ENCODE measurements at places on chromosomes 7 and 10.

GRCh38 chr10:28327491-28327880, 24.6 kb upstream of the MPP7 start:
- H3K36me3 ChIP-seq: no peaks in the 10 kb centered on the region
- no peak overlapping the region for H3K4me3 ChIP-seq
- peak overlapping the region; percentile 82 for H3K27ac ChIP-seq
- DNase-seq: no peak
- no peaks in the 10 kb centered on the region for H3K27me3 ChIP-seq

- no peak overlapping the region for H3K4me3 ChIP-seq
- no peak for DNase-seq
- no peaks in the 10 kb centered on the region for H3K4me1 ChIP-seq
- no peak overlapping the region for H3K27ac ChIP-seq
- no peaks in the 10 kb centered on the region for H3K36me3 ChIP-seq
- no peaks in the 10 kb centered on the region for H3K27me3 ChIP-seq
These were observed 564.3 kb downstream of the GATA3 start for GRCh38 chr10:8618834-8619233.

DNA sequence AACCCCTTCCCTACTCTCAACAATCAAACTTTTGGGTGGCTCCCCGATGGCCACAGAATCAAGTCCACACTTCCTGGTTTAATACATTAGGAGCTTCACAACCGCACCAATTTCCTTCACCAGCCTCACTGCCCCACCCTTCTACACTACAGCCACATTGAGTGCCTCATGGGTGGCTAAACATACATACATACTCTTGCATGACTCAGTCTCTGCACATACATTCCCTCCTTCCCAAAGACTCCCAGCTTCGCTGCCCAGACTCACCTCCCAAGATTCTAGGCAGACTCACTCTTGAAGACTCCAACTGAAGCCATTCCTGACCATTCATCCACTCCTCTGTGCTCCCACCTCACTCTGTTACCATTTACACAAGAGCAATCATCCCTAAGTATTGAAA, 15.9 kb downstream of the VPS41 start:
- no peak overlapping the region for H3K27ac ChIP-seq
- no peaks in the 10 kb centered on the region for H3K27me3 ChIP-seq
- H3K4me1 ChIP-seq: no peaks in the 10 kb centered on the region
- no peaks in the 10 kb centered on the region for H3K36me3 ChIP-seq

- H3K27me3 ChIP-seq: no peaks in the 10 kb centered on the region
- DNase-seq: peak; percentile 67
- peaks cover 7% of the 10 kb centered on the region for H3K4me1 ChIP-seq
- H3K36me3 ChIP-seq: no peaks in the 10 kb centered on the region
- H3K4me3 ChIP-seq: no peak overlapping the region
These were observed 26.7 kb downstream of the MICALL2 start for GRCh38 chr7:1432411-1433082.

GRCh38 chr7:40810274-40810673, 675.5 kb downstream of the SUGCT start:
- H3K36me3 ChIP-seq: no peaks in the 10 kb centered on the region
- H3K27me3 ChIP-seq: no peaks in the 10 kb centered on the region
- no peak for DNase-seq
- no peak overlapping the region for H3K27ac ChIP-seq
- H3K4me3 ChIP-seq: no peak overlapping the region

GRCh38 chr7:75596727-75597614, 104.9 kb downstream of the SPDYE5 start:
- H3K27me3 ChIP-seq: no peaks in the 10 kb centered on the region
- H3K27ac ChIP-seq: no peak overlapping the region
- H3K4me1 ChIP-seq: peaks cover 9% of the 10 kb centered on the region
- peaks cover 19% of the 10 kb centered on the region for H3K36me3 ChIP-seq

DNA sequence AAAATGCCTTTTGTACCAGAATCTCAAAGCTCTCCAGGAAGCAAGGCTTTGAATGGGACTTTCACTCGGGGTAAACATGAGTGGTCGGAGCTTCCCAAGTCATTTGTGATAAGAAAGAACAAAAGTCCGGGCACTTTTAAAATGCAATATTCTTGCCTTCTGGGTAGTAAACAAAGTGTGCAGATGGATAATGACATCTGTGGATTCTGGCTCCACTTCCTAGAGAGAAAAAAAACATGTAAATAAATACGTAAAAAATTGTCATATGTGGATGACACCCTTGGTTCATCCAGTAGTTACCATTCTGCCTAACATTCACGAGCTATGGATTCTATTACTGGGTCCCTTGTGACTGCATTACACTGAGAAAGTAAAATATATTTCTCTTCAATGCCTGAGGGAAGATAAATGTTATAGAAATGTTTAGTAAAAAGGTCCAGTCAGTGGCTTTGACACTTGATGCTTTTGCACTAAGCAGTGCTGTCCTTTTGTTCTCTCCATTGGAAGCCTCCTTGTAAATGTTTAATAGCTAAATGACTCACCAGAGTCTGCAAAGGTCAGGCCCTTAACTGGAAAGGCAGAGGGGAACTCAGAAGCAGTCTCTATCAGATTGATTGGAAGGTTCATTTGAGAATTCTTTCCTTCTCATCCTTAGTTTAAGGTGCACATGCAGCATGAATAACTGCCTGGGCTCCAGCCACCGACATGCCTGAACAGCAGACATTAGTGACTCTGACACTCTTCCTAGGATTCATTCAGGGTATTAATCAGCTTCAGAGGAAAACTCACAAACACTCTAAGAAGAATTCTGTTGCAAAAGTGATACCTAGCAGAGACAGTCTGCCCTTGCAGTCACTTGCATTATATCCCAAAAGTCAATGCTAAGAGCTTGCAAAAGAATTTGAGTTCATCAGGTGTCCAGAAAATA, 11.7 kb upstream of the EDRF1 start:
- H3K36me3 ChIP-seq: no peaks in the 10 kb centered on the region
- no peak overlapping the region for H3K27ac ChIP-seq
- no peak for DNase-seq

GRCh38 chr7:158421361-158421760, 166.3 kb downstream of the PTPRN2 start:
- no peak for DNase-seq
- H3K4me3 ChIP-seq: no peak overlapping the region
- no peaks in the 10 kb centered on the region for H3K27me3 ChIP-seq
- no peak overlapping the region for H3K27ac ChIP-seq

DNA sequence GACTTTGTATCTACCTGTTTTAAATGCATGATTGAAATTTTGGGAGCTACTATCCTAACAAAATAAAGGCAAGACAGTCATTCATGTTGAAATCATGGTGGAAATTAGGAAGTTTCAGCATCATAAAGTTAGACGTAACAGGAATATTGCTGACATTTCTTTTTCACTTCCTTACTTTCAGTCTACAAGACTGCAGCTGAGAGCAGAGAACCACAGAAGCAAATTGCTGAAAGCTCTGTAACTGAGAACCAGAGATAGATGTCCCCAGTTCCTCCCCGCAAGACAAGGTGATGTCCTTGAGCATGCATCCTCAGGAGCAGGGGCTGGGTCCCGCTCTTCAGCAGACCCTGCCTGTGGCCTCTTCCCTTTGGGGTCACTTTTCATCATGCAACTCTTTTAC, 466.3 kb upstream of the POM121L12 start:
- no peaks in the 10 kb centered on the region for H3K4me1 ChIP-seq
- H3K27me3 ChIP-seq: no peaks in the 10 kb centered on the region
- no peak for DNase-seq
- H3K27ac ChIP-seq: no peak overlapping the region

DNA sequence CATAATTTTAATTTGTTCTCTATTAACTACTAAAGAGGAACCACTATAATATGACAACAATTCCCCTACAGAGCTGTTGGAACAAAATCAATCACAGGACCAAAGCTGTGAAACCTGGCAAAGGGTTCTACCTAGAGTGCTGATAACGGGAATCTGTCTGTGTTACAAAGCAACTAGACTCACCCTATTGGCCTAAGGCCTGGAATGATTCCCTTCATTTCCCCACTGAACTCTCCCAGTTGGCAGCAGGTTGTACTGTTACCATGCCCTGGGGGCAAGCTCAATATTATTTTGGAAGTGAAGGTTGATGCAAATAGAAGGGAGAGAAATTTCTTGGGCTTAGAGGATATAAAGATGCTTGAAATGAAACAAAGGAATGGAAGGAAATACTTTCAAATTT, 81.8 kb downstream of the SEMA3A start:
- DNase-seq: no peak
- H3K4me1 ChIP-seq: no peaks in the 10 kb centered on the region
- H3K27me3 ChIP-seq: no peaks in the 10 kb centered on the region

- no peaks in the 10 kb centered on the region for H3K4me1 ChIP-seq
- no peak for DNase-seq
- no peak overlapping the region for H3K4me3 ChIP-seq
These were observed 89.3 kb downstream of the NPY start for GRCh38 chr7:24372961-24373955.

DNA sequence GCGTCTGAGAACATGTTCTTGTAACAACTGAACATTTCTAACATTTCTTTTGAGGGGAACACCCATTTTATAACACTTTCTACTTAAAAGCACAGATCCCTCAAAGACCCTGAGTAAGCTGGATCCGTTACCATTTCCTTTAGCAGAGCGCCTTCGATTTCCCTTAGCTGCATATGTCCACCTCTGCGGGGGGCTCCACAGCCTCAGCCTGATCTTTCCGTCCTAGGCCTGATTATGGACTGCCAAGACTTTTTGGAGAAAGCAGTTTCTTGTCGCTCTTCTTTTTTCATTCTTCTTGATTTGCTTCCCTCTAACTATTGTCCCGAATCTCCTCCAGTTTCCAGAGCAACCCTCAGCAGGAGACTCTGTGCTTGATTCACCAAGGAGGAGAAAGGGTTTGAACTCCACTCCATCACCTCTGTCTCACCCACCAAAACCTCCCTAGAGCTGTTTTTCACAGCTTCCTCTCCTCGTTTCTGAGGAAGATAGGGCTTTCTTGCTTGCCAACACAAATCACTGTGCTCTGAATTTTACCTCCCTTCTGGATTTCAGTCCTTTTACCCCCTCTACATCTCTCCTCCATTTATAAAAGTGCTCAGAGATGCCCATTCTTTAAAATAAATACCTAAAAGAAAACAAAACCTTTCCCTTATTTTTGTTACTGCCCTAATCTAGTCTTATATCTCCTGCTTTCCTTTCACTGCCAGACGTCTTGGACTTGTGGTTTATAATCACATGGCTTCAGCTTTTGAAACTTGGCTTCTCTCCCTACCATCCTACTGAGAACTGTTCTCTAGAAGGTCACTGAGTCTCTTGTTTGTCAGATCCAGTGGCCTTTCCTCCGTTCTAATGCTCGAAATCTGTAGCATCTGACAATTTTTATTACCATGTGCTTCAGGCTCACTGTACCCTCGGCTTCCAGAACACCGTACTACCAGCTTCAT, 30.5 kb upstream of the ZRANB1 start:
- H3K4me1 ChIP-seq: peaks cover 20% of the 10 kb centered on the region
- DNase-seq: no peak
- no peak overlapping the region for H3K4me3 ChIP-seq
- no peaks in the 10 kb centered on the region for H3K27me3 ChIP-seq

GRCh38 chr7:46580766-46581165, 659.7 kb upstream of the IGFBP3 start:
- H3K4me3 ChIP-seq: no peak overlapping the region
- no peaks in the 10 kb centered on the region for H3K4me1 ChIP-seq
- no peak for DNase-seq
- H3K27ac ChIP-seq: no peak overlapping the region
- H3K36me3 ChIP-seq: no peaks in the 10 kb centered on the region

- no peak for DNase-seq
- H3K4me1 ChIP-seq: no peaks in the 10 kb centered on the region
- H3K36me3 ChIP-seq: no peaks in the 10 kb centered on the region
- no peak overlapping the region for H3K4me3 ChIP-seq
These were observed 500.4 kb downstream of the MAGI2 start for GRCh38 chr7:78953090-78953489.

- no peaks in the 10 kb centered on the region for H3K27me3 ChIP-seq
- H3K27ac ChIP-seq: no peak overlapping the region
- no peak overlapping the region for H3K4me3 ChIP-seq
- no peaks in the 10 kb centered on the region for H3K36me3 ChIP-seq
These were observed 79.6 kb downstream of the LRMDA start for GRCh38 chr10:75511011-75511410.

DNA sequence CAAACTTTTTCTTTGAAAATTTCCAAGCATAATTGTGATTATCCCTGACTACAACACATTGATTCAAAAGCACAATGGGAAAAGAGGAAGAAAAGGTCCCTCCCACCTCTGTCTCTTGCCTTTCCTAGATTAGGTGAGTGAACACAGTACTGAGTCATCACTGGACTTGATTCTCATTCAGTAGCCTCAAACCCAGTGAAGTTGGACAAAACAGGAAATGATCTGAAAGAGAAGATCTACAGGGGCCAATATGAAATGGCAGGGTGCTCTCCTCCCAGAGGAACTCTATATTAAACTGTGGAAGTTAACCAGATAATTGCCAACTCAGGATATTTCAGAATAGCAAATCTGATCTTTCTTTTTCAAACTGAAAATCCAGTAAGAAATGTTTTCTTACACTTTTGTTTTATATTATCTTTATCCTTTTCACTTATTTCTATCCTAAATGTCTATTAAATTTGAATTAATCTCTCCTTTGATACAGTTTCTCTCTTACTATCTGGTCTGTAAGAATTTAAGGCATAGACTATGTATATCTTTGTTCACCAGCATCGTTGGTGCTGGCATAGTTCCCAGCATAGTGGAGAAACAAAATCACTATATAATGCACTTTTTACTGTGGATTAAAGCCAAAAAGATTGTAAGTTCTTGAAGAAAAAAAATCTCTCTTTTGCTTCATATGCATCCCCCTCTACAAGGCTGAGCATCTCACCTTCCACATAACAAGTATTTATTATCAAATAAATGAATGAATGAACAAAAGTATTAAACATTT, 41.4 kb upstream of the IKZF1 start:
- no peak overlapping the region for H3K27ac ChIP-seq
- H3K4me3 ChIP-seq: no peak overlapping the region
- no peaks in the 10 kb centered on the region for H3K4me1 ChIP-seq
- no peaks in the 10 kb centered on the region for H3K36me3 ChIP-seq
- H3K27me3 ChIP-seq: no peaks in the 10 kb centered on the region

DNA sequence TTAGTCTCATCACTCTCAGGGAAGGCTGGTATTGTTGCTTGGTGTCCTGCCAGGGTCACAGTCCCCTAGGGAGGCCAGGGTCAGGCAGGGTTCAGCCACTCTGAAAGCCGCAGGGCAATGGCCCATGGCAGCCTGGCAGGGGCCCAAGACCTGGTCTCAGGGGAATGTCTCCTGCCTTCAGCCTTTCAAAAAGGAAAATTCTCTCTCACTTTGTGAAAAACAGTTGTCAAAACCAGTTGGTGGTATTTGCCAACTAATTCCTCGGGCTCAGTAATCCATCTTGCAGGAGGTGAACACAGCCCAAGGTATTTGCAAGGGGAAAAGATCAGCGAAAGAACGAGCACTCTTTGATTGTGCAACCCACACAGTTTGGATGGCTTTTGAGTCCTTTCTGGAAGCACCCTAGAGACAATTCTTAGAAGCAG, 101.5 kb downstream of the JCAD start:
- no peak overlapping the region for H3K27ac ChIP-seq
- no peaks in the 10 kb centered on the region for H3K4me1 ChIP-seq
- no peaks in the 10 kb centered on the region for H3K36me3 ChIP-seq
- H3K27me3 ChIP-seq: no peaks in the 10 kb centered on the region

- H3K27me3 ChIP-seq: no peaks in the 10 kb centered on the region
- no peak overlapping the region for H3K27ac ChIP-seq
- no peak for DNase-seq
These were observed 83.5 kb downstream of the ZMYND11 start for GRCh38 chr10:218798-219197.

- H3K27ac ChIP-seq: peak overlapping the region; percentile 62
- H3K4me3 ChIP-seq: peak overlapping the region; percentile 43
- H3K36me3 ChIP-seq: no peaks in the 10 kb centered on the region
- no peaks in the 10 kb centered on the region for H3K27me3 ChIP-seq
These were observed 20.3 kb upstream of the IGF2BP3 start for GRCh38 chr7:23490357-23491135.

Data from right atrium auricular region (tissue), 2 donors.